Stomach (tissue), 19 donors: ENCODE measurements at places on chromosomes 6 and 20.

DNA sequence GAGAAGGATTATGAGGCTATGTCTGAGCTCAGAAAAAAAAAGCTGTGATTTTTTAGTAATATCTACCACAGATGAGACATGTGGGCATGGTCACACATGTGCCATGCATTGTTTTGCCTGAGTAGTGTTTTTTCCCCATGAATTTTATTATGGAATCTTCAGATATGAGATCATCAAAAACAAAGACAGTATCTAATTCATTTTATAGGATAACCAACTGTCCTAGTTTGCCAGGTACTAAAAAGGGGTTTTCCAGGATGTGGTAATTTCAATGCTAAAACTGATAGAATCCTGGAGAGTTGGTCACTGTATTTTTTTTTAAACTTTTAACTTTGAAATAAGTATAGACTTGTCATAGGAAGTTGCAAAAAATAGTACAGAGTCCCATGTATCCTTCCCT is 127.4 kb upstream of the MAP3K7 start:
- no peak overlapping the region for H3K27ac ChIP-seq
- no peak for DNase-seq
- no peaks in the 10 kb centered on the region for H3K36me3 ChIP-seq
- no peaks in the 10 kb centered on the region for H3K27me3 ChIP-seq

DNA sequence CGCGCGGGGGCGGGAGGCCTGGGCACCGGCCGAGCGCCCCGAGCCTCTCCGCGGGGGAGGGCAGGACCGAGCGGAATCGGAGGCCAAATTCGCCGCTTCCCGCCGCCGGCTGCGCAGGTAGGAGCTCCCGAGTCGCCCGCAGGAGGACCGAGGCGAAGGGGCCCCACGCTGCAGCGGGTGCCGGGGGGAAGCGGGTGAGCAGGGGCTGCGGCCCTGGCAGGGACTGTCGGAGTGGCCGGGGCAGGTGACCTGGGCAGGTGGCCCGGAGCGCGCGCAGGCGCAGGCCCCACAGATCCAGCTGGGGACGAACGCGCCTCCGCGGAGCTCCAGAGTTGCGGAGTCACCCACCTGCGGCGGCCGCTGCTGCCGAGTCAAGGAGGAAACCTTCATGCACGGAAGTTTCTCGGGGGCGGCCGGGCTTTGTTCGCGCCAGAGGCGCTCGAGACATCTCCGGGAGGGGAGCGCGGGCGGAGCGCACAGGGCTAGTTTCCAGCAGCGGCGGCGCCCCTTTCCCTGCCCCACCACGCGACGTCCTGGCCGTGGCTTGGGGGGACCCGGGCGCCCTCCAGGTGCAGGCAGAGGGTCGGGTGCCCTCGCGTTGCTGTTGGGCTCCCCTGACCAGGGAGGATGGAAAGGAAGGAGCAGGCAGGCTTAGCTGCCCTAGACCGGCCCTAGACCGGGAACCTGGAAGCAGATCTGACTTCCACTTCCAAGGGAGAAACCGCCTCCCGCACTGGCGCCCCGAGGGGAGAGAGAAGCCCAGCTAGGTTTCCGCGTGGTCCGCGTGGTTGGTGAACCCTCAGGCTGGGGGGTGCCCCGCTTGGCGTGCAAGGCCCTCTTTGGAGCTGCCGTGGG is 590 bp downstream of the SLCO4A1 start:
- peak overlapping the region; percentile 79 for H3K4me3 ChIP-seq
- peaks cover 5% of the 10 kb centered on the region for H3K27me3 ChIP-seq
- peak; percentile 67 for DNase-seq
- peak overlapping the region; percentile 84 for H3K27ac ChIP-seq
- H3K4me1 ChIP-seq: peaks cover 66% of the 10 kb centered on the region

DNA sequence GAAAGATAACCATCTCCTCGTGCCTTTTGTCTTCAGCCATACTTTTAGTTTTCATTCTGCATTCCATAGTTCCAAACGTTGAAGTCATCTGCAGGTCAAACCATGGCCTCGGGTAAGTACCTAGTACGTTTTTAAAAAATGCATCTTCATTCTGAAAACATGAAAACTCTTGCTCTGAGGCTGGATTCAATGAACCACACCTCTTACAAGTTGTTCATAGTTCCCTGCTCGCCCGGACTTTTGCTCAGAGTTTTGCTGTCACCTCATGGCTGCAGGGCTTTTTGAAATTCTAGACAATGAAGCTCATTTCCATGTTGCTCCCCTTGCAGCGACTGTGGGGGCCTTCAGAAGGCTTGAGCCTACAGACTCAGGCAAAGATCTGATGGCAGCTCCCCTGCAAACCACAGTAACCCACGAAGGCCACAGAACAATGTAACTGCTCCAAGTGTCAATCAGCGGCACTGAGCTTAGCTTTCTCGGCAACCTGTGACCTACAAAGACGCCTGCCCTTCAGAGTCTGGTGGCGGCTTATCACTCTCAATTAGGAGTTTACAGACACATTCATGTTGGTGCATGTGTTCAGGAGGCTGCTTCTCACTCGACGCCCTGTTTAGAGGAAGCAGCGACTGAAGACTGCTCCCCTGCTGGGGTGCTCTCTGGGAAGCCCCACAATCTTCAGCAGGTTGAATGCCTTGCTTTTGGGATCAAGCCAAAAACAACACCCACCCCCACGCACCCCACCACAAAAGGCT is 61.2 kb downstream of the FOXC1 start:
- H3K36me3 ChIP-seq: no peaks in the 10 kb centered on the region
- H3K4me3 ChIP-seq: no peak overlapping the region
- no peak overlapping the region for H3K27ac ChIP-seq

- H3K27me3 ChIP-seq: no peaks in the 10 kb centered on the region
- H3K36me3 ChIP-seq: no peaks in the 10 kb centered on the region
- no peak overlapping the region for H3K4me3 ChIP-seq
- no peaks in the 10 kb centered on the region for H3K4me1 ChIP-seq
- no peak overlapping the region for H3K27ac ChIP-seq
Observed at GRCh38 chr20:21432911-21433310, 35.6 kb upstream of the NKX2-4 start.

DNA sequence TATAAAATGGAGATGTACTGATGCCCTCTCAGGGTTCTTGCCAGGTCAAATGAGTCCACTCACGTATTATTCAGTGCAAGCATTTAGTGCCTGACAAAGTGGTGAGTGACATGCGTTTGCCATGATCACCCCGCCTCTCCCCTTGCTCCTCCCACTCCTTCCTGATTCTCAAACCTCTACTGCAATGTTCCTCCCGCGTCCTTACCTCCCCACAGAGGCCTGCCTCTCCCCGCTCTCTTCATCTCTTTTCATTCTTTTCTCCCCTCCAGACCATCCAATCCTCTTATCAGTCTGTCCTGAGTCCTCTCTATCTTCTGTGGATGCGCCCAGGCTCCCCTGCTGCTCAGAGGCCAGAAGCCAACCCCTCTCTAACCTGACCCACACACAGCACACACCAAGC is 40.7 kb downstream of the KCNK5 start:
- peaks cover under 1% of the 10 kb centered on the region for H3K36me3 ChIP-seq
- H3K27me3 ChIP-seq: no peaks in the 10 kb centered on the region
- peak overlapping the region; percentile 29 for H3K27ac ChIP-seq
- no peak for DNase-seq
- H3K4me3 ChIP-seq: no peak overlapping the region

DNA sequence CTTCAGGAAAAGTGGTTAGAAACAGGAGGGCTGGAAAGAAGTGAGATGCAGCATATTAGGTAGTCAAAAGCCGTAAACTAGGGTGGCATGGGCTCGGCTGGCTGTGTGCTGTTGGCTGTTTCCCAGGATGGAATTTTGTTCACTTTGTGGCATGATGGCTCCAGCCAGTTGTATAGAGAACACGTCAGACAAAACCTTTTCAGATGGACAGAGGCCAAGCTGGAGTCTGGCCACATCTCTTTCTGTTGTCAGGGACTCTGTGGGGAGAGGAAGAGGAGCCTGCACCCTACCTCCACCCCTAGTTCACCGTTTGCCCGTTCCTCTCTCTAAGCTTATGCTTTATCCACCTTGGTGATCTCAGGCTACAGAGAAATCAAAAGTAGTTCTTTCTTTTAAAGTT is 22.0 kb downstream of the C6orf89 start:
- DNase-seq: peak; percentile 84
- no peaks in the 10 kb centered on the region for H3K27me3 ChIP-seq
- H3K27ac ChIP-seq: peak overlapping the region; percentile 70
- H3K4me1 ChIP-seq: peaks cover 52% of the 10 kb centered on the region
- H3K4me3 ChIP-seq: no peak overlapping the region

GRCh38 chr6:74213995-74214394 is 518.0 kb downstream of the CD109 start:
- H3K4me3 ChIP-seq: no peak overlapping the region
- H3K4me1 ChIP-seq: no peaks in the 10 kb centered on the region
- no peak overlapping the region for H3K27ac ChIP-seq
- H3K36me3 ChIP-seq: no peaks in the 10 kb centered on the region

GRCh38 chr20:34328928-34329677 is 25.9 kb upstream of the AHCY start:
- H3K27me3 ChIP-seq: no peaks in the 10 kb centered on the region
- H3K4me3 ChIP-seq: no peak overlapping the region
- no peaks in the 10 kb centered on the region for H3K36me3 ChIP-seq
- peaks cover 5% of the 10 kb centered on the region for H3K4me1 ChIP-seq

DNA sequence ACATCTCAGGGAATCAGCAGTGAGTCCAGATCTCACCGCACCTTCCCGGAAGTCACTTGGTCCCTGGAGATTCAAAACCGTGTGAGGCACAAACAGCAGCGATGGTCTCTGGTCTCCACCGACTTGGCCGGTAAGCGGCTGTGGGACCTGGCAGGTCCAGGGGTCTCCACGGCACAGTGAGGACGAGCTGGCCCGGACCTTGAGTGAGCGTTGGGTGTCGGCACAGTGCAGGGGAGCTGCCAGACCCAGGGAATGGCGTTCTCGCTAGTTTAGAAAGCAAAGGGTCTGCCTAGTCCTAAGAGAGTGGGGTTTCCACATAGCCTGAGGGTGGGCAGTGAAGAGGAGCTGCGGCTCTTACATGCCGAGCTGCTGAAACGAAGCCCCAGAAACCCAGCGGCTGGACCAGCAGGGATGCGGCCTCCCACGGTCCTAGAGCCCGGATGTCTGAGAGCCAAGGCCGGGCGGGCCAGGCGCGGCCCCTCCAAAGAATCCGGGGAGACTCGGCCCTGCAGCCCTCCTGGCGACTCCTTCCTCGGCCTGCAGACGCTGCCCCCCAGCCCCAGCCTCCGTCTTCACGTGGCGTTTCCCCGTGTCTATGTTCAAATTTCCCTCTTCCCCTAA is 185.0 kb downstream of the ERMARD start:
- no peak for DNase-seq
- no peaks in the 10 kb centered on the region for H3K36me3 ChIP-seq
- H3K4me3 ChIP-seq: no peak overlapping the region
- no peak overlapping the region for H3K27ac ChIP-seq
- H3K27me3 ChIP-seq: no peaks in the 10 kb centered on the region

DNA sequence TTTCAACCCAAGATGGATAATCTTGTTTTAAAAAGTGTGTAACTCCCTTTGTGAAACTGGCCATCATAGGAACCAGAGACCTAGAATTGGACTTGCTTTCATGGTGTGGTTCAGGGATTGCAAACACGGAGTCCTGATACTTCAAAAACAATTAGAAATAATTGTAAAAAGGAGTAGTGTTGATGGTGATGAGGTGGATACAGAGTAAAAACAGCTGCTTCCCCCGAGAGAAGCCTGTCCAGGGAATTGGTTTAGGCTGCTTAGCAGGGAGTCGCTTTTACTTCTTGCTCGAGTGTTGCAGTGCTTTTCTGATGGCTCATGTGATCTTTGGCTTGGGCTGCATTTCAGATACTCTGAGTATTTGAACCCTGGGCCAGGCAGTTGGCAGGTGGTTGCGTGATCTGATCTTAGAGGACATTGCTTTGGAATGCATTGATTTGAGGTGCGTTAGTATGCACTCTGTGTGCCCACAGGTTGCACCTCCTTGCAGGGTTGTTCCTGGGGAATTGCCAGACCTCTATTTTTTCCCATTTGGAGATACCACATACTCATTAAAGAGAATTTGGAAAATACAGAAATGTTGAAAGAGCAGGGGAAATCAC is 19.5 kb downstream of the KIF3B start:
- no peak overlapping the region for H3K4me3 ChIP-seq
- no peak for DNase-seq
- H3K27me3 ChIP-seq: no peaks in the 10 kb centered on the region
- no peaks in the 10 kb centered on the region for H3K36me3 ChIP-seq
- no peak overlapping the region for H3K27ac ChIP-seq
- H3K4me1 ChIP-seq: peaks cover 11% of the 10 kb centered on the region

GRCh38 chr6:5030596-5031136 is 26.8 kb upstream of the RPP40 start:
- DNase-seq: peak; percentile 75
- H3K27me3 ChIP-seq: no peaks in the 10 kb centered on the region
- no peaks in the 10 kb centered on the region for H3K36me3 ChIP-seq
- H3K4me3 ChIP-seq: no peak overlapping the region
- H3K27ac ChIP-seq: no peak overlapping the region

- no peak overlapping the region for H3K4me3 ChIP-seq
- H3K27me3 ChIP-seq: no peaks in the 10 kb centered on the region
- no peak overlapping the region for H3K27ac ChIP-seq
Observed at GRCh38 chr6:106927531-106928398, 46.8 kb downstream of the CD24 start.

GRCh38 chr6:51411496-51412125 is 592.9 kb downstream of the TFAP2B start:
- H3K4me1 ChIP-seq: no peaks in the 10 kb centered on the region
- DNase-seq: no peak
- H3K4me3 ChIP-seq: no peak overlapping the region
- H3K36me3 ChIP-seq: no peaks in the 10 kb centered on the region
- no peaks in the 10 kb centered on the region for H3K27me3 ChIP-seq

DNA sequence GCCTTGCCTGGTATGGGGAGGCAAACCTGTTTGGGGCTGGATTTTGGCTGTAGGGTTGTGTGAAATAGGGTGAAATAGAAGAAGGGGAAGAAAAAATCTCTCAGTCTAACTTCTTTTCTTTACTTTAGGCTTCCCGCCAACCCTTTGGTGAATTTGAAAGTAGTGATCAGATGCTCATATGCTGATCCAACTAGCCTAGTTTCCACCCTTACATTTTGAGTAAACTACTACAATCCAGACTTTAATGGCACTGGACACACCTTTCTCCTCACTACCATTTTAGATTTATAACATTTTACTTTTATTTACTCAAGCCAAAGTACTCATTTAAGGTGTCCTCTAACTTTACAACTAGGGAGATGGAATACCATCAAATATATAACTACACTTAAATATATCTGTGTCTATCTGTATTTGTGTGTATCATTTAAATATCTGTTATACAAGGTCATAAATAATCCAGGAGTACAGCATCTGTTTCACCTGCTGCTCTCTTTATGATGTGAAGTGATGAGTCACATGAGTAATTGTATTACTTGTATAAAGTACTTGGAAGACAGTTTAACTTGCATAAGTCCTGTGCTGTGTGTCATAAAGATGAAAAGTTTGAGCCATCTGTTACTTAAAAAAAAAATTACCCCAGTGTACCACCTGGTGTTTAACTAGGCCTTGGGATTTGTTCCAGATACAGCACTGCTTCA is 172.1 kb downstream of the CDKAL1 start:
- H3K4me1 ChIP-seq: peaks cover 14% of the 10 kb centered on the region
- DNase-seq: no peak
- H3K27ac ChIP-seq: peak overlapping the region; percentile 22
- no peaks in the 10 kb centered on the region for H3K36me3 ChIP-seq
- no peak overlapping the region for H3K4me3 ChIP-seq

- DNase-seq: no peak
- H3K27me3 ChIP-seq: no peaks in the 10 kb centered on the region
- no peaks in the 10 kb centered on the region for H3K4me1 ChIP-seq
- no peak overlapping the region for H3K4me3 ChIP-seq
- no peaks in the 10 kb centered on the region for H3K36me3 ChIP-seq
- H3K27ac ChIP-seq: no peak overlapping the region
Observed at GRCh38 chr6:29230666-29231065, 60.0 kb downstream of the OR2J2 start.
